ENCODE measurements at places on chromosomes 6 and 20. TPM values are rescaled to one million over a fixed set of nuclear protein-coding genes. Genes with fewer than 3 reads are reported as not detected.
A peak's percentile ranks its signal among the peaks of the same experiment; 100 is the strongest.

SLC17A3 gene
- not detected for total RNA-seq

DNA sequence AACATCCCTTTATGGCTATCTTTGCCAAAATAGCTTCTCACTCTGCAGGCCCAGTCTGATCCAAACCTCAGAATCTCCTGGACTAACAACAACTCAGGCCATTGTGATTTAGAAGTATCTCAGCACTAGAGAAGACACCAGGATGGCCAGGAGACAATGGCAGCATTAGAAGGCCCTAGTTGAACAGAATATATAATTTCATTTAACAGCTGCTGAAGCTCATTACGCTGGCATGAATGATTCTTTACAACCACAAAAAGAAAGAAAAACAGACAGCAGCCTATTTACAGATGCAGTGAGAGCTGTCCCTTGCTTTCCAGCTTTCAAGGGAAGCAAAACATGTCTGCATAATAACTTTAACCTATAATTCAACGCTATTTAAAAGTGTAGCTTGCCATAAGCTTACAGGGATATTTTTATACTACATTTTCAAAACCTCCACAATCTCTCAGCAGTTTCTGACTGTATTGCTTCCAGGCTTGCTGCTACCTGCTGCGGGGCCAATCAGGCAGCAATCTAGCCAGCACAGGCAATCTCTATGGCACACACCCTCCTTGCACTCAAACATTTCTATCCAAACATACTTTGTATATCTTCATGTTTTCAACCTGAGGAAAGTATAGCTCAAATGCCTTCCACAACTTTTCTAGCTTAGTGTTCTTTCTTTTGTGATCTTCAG is 107.3 kb downstream of the OGFRL1 start:
- no peaks in the 10 kb centered on the region for H3K27me3 ChIP-seq
- no peak for DNase-seq
- peak overlapping the region; percentile 58 for H3K27ac ChIP-seq
- H3K36me3 ChIP-seq: peaks cover 40% of the 10 kb centered on the region

GRCh38 chr6:45253453-45253852 is 74.7 kb upstream of the RUNX2 start:
- no peak overlapping the region for H3K4me3 ChIP-seq
- H3K27me3 ChIP-seq: no peaks in the 10 kb centered on the region
- no peak overlapping the region for H3K27ac ChIP-seq

DNA sequence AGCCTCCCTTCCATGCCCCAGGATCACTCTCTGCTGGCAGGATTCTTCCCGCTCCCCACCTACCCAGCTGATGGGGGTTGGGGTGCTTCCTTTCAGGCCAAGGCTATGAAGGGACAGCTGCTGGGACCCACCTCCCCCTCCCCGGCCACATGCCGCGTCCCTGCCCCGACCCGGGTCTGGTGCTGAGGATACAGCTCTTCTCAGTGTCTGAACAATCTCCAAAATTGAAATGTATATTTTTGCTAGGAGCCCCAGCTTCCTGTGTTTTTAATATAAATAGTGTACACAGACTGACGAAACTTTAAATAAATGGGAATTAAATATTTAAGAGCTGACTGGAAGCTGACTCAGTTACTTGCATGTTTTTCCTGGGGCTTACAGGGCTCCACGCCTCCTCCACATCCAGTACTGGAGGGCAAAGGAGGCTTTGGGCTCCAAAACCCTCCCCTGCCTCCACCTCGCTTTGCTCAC is 24.3 kb upstream of the FANCE start:
- no peaks in the 10 kb centered on the region for H3K27me3 ChIP-seq
- H3K27ac ChIP-seq: no peak overlapping the region
- DNase-seq: no peak
- H3K4me3 ChIP-seq: no peak overlapping the region
- no peaks in the 10 kb centered on the region for H3K4me1 ChIP-seq

DNA sequence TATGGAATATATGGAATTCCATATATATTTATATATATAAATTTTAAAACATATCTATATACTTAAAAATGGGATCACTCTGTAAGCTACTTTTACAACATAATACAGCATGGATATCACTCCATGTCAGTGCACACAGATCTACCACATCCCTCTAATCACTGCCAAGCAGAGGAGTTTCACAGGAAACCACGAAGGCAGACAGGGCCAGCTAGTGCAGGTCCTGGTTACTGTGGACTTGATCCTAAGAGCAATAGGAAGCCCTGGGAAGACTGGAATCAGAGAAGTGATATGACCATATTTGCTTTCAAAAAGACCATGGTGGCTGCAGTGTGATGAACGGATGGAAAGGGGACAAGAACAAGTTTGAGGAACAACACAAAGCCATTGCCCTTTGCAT is 40.0 kb upstream of the NRN1 start:
- H3K4me1 ChIP-seq: no peaks in the 10 kb centered on the region
- no peaks in the 10 kb centered on the region for H3K36me3 ChIP-seq
- no peaks in the 10 kb centered on the region for H3K27me3 ChIP-seq
- DNase-seq: no peak
- no peak overlapping the region for H3K4me3 ChIP-seq
- no peak overlapping the region for H3K27ac ChIP-seq

TFAP2A gene
- 37.0 TPM for total RNA-seq

DNA sequence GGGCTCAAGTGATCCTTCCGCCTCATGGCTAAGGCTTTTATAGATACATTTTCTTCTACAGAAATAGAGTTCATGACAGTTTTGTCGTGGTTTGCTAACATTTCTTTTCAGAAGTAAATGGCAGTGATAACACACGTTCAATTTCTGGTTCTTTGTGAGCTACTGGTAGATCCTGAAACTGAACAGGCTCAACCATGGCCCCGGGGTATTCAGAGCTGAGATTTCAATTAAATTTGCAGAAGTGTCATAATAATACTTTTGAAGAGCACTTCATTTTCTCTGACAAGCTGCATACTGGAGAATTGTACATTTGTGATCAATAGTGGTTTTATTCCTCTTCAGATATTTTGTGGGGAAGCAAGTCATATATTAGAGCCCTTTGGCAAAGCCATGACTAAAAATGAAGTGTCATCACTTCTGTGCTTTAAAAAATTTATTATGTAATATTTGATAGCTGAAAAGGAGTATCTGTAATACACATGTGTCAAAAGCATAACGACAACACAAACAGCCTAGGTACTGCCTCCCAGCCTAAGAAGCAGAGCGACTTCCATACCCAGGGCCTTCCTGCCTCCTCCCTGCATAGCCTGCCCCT is 84.3 kb upstream of the SCP2D1 start:
- H3K4me3 ChIP-seq: no peak overlapping the region
- no peaks in the 10 kb centered on the region for H3K36me3 ChIP-seq
- H3K4me1 ChIP-seq: no peaks in the 10 kb centered on the region
- DNase-seq: no peak
- no peaks in the 10 kb centered on the region for H3K27me3 ChIP-seq

DNA sequence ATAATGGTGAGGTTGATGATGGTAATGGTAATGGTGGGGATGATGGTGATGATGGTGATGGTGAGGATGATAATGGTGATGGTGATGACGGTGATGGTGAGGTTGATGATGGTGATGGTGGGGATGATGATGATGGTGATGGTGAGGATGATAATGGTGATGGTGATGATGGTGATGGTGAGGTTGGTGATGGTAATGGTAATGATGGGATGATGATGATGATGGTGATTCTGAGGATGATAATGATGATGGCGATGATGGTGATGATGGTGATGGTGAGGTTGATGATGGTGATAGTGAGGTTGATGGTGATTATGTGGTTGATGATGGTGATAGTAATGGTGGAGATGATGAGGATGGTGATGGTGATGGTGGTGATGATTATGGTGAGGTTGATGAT is 9.7 kb downstream of the BPI start:
- H3K4me3 ChIP-seq: no peak overlapping the region
- H3K27me3 ChIP-seq: peaks cover 52% of the 10 kb centered on the region
- H3K4me1 ChIP-seq: no peaks in the 10 kb centered on the region
- no peak overlapping the region for H3K27ac ChIP-seq

GRCh38 chr6:1162367-1163275 is 149.3 kb upstream of the FOXQ1 start:
- H3K27ac ChIP-seq: no peak overlapping the region
- H3K27me3 ChIP-seq: no peaks in the 10 kb centered on the region
- H3K36me3 ChIP-seq: no peaks in the 10 kb centered on the region
- no peak overlapping the region for H3K4me3 ChIP-seq

DNA sequence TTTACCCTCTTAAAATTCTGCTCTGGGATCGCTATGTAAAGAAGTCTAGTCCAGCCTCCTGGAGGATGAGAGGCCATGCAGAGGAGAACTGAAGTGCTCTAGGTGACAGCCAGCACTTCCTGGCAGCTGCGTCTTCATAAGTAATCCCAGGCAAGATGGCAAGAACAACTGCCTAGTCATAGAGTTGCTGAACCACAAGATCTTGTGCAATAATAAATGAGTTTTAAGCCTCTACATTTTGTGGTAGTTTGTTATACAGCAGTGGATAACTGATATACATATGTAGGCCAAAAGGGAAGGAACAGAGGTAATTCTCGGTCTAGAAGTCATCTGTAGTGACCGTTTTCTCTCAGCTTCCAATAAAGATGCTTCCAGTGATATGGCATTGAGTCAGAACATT is 103.8 kb upstream of the FLRT3 start:
- no peaks in the 10 kb centered on the region for H3K4me1 ChIP-seq
- H3K36me3 ChIP-seq: no peaks in the 10 kb centered on the region
- no peak overlapping the region for H3K27ac ChIP-seq
- no peak overlapping the region for H3K4me3 ChIP-seq

- H3K36me3 ChIP-seq: no peaks in the 10 kb centered on the region
- no peaks in the 10 kb centered on the region for H3K27me3 ChIP-seq
- H3K27ac ChIP-seq: no peak overlapping the region
- no peaks in the 10 kb centered on the region for H3K4me1 ChIP-seq
Observed at GRCh38 chr6:146050168-146050567, 21.3 kb downstream of the GRM1 start.
